CD8-positive, alpha-beta memory T cell (primary cell): ENCODE measurements at places on chromosomes 2 and 18. TPM values are rescaled to one million over a fixed set of nuclear protein-coding genes. Genes with fewer than 3 reads are reported as not detected.

DNA sequence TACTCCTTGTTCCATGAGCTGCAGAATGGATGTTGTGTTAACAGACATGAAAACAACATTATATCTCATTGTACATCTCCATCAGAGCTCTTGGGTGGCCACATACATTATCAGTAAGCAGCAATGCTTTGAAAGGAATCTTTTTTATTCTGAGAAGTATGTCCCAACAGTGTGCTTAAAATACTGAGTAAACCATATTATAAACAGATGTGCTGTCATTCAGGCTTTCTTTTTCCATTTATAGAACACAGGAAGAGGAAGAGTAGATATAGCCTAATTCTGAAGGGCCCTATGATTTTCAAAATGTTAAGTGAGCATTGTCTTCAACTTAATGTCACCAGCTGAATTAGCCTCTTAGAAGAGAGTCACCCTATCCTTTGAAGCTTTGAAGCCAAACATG is 44.3 kb upstream of the CABYR start:
- no peak for DNase-seq

DNA sequence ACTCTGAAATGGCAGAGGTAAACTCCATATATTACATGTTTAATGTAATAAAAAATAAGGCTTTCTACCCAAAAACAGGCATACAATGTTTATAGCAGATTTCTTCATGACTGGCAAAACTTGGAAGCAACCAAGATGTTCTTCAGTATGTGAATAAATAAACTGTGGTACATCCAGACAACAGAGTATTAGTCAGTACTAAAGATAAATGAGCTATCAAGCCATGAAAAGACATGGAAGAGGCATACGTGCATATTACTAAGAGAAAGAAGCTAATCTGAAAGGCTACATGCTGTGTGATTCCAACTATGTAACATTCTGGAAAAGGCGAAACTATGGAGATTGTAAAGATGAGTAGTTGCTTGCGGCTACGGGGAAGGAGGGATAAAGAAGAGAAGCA is 97.4 kb downstream of the OSR1 start:
- no peak for DNase-seq

Gene KCNIP3
- not detected for total RNA-seq

Gene CELF4
- total RNA-seq = not detected

Gene MC4R
- not detected for total RNA-seq

Gene MTX2
- total RNA-seq = 26.3 TPM

- DNase-seq = no peak
These were observed 215.4 kb downstream of the CMPK2 start for GRCh38 chr2:6650311-6650710.

DNA sequence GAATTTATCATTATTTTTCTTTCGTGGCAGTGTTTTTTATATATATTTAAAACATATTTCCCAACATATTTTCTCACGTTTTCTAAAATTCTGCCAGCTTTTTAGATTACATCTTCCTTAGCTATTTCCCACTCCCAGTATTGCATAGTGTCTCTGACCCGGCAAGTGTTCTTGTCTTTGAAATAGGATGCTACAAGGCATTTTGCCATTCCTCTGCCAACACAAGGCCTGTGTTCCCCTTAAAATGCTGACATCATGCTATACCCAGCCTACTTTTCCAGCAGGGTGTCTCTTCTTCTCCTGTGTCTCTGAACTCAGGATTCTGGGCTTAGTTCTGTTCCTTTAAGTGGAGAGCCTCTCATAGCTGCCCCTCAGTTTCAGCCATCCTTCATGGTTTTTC is 115.2 kb downstream of the DIS3L2 start:
- DNase-seq = no peak

GRCh38 chr18:77983270-77983669 is 733.6 kb downstream of the GALR1 start:
- no peak for DNase-seq
